ENCODE measurements at places on chromosomes 7 and 10. TPM values are rescaled to one million over a fixed set of nuclear protein-coding genes. Genes with fewer than 3 reads are reported as not detected.
A peak's percentile ranks its signal among the peaks of the same experiment; 100 is the strongest.

CAMK2B gene
- total RNA-seq = 5.9 TPM

GIMAP1 gene
- total RNA-seq = 3.1 TPM

MAGI2 gene
- 6.0 TPM for total RNA-seq

POLR2J2 gene
- 3.3 TPM for total RNA-seq

EPHB6 gene
- 2.8 TPM for total RNA-seq

C10orf90 gene
- 0.58 TPM for total RNA-seq

DNA sequence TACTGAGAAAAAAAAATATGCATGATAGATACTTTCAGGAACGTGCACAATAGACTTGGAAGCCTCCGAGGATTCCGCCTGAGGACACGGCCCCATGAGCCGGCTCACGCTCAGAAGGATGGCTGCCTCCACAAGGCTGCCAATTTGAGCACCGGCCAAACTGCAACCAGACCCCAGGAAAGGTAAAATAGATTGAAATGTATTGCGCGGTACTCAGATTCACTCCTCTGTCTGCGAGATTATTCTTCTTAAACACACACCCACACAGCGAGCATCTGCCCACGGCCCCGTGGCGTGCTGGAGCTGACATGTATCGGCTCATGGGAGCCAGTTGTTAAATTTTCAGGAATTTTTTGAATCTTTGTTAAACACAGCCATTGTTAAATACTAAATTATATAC, 653.2 kb upstream of the MKI67 start:
- peak; percentile 72 for DNase-seq

GRCh38 chr10:29932991-29933390, 126.4 kb downstream of the JCAD start:
- DNase-seq = no peak

DNA sequence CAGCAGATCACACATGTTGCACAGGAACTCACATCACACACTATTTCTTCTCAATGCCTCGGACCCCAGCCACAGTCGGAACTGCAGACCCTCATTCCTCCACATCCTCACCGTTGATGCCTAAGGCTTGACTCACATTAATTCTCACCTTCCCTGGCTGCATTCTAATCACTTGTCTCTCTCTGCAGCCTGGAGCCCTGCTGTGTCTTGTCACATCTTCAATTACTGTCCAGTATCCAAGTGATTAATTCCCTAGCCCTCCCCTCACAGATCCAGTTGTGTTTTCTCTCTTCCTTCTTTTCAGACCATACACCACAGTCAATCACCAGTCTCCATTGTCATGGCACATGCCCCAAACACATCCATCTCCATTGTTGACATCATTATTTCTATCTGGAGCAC, 592.4 kb upstream of the IGFBP3 start:
- no peak for DNase-seq

DNA sequence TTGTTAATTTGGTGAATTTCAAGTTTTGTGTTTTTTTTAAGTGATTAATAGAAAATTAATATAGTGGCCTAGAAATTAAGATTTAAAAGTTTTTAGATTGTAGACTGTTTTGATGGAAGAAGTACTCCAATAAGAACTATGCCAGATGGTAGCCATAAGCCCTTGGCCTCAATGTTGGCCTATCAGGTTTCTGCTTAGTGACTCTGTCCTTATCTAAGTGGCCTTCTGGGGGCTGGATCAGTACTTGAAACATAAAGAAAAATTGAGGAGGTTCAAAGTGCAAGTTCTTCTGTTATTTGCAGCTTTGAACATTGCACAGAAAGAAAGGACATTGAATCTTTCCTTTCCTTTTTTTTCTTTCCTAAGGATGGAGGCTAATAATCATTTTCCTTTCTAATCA, 9.9 kb downstream of the CCDC126 start:
- no peak for DNase-seq

All from muscle of leg (tissue), 16 donors.